Muscle of leg (tissue), 16 donors: ENCODE measurements at places on chromosomes 7 and 10. TPM values are rescaled to one million over a fixed set of nuclear protein-coding genes. Genes with fewer than 3 reads are reported as not detected.
A peak's percentile ranks its signal among the peaks of the same experiment; 100 is the strongest.

DNA sequence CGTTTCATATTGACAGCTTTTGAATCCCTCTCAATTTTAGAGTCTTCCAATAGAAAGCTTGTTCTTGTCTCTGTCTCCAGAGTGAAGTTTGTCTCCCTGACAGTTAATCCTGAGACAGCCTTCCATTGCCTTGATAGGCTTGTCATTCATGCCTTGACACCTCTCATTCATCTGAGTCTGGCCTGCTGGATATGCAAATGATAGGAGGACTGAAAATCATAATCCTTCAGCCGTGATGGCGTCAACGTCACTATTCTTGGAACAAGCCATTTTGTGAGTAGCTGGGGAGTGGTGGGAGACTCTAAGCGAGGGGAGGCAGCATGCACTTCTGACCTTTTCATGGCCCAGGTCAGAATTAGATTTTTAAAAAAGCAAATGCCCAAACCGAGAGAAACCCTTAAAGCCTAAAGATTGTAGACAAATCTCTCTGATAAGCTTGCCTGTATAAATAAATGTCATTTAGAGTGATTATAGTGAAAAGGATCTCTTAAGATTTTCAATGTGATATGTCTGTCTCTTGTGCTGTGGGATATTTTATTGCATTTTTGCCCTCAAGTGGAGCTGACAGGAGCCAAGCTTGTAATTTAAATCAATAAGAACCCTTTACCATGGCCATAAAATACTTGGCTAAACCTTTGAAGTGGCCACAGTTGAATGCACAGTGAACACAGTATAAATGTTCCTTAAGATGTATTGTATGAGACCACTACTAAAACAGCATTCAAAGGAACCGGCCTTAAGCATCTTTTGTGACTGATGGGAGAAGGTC lies 148.8 kb downstream of the SNX10 start:
- no peaks in the 10 kb centered on the region for H3K36me3 ChIP-seq
- no peak for DNase-seq
- H3K27ac ChIP-seq, result no peak overlapping the region
- H3K4me3 ChIP-seq, result no peak overlapping the region
- no peaks in the 10 kb centered on the region for H3K27me3 ChIP-seq
- no peaks in the 10 kb centered on the region for H3K4me1 ChIP-seq

Gene AMPH
- total RNA-seq, result 7.7 TPM

Gene PRKG1
- total RNA-seq, result 51.3 TPM

Gene HDAC9
- total RNA-seq, result 38.2 TPM

DNA sequence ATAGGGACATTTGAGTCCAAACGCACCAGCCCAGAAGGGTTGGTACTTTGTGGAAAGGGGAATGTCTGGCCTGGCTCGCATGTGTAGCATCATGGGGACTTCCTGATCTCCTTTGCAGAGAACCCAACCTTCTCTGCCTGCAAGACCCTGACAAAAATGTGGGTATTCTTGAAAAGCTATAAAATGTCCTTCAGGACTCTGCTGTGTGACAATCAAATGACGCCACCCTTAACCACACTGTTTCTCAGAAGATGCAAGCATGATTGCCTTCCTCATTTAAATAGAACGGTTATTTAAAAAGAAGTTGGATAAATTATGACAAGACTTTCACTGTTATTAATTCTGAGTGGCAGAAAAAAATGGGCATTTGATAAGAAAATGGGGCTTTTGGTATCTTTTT lies 15.1 kb upstream of the GPR15LG start:
- H3K27me3 ChIP-seq, result peaks cover 4% of the 10 kb centered on the region
- no peak for DNase-seq
- no peak overlapping the region for H3K4me3 ChIP-seq
- peaks cover 2% of the 10 kb centered on the region for H3K36me3 ChIP-seq
- no peaks in the 10 kb centered on the region for H3K4me1 ChIP-seq

- no peak overlapping the region for H3K4me3 ChIP-seq
- H3K27ac ChIP-seq, result no peak overlapping the region
- H3K4me1 ChIP-seq, result no peaks in the 10 kb centered on the region
These were observed 71.9 kb downstream of the JCAD start for GRCh38 chr10:29987471-29987870.

- DNase-seq, result peak; percentile 6
- H3K27ac ChIP-seq, result no peak overlapping the region
- no peak overlapping the region for H3K4me3 ChIP-seq
- H3K4me1 ChIP-seq, result peaks cover 8% of the 10 kb centered on the region
- no peaks in the 10 kb centered on the region for H3K36me3 ChIP-seq
These were observed 196.2 kb downstream of the PLXNA4 start for GRCh38 chr7:132380059-132380458.

DNA sequence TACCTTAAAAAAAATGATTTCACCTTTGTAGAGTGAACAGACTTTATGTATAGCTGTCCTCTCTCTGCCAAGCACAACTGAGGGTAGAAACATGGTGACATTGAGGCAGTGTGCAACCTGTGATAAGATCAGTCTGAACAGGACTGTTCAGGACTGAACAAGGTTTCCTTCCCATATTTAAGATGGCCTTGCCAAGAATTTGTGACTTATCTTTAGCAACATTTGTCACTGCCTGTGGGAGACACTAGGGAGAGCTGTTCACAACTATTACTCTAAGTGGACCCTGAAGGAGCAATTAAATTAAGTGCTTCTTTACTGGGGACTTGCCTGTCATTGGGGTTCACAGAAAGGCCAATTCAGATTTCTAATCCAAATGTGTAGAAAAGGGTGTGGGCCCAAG lies 6.7 kb downstream of the OR13A1 start:
- DNase-seq, result peak; percentile 4
- no peaks in the 10 kb centered on the region for H3K27me3 ChIP-seq
- H3K4me1 ChIP-seq, result no peaks in the 10 kb centered on the region
- H3K36me3 ChIP-seq, result no peaks in the 10 kb centered on the region
- no peak overlapping the region for H3K4me3 ChIP-seq
